ELF-1 (cell line): ENCODE measurements at places on chromosomes 5 and 9.

- peak; percentile 78 for DNase-seq
Measured at GRCh38 chr9:136143215-136144001, 24.7 kb upstream of the TMEM250 start.

DNA sequence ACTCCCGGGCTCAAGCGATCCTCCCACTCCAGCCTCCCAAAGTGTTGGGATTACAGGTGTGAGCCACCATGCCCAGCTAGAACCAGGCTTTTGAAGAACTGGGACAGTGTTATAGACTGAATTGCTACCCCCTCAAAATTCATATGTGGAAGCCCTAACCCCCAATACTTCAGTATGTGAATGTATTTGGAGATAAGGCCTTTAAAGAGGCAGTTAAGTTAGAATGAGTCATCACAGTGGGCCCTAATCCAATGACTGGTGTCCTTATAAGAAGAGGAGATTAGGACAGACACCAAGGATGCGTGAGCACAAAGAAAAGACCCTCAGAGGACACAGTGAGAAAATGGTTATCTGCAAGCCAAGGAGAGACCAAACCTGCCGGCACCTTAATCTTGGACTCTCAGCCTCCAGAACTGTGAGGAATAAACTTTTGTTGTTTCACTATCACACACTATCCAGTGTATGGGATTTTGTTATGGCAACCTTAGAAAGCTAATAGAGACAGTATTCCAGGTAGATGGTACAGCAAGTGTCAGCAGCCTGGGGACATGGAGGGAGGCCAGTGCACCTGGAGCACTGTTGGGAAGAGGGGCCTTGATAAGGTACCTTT, 31.4 kb upstream of the ERGIC1 start:
- DNase-seq, result no peak

- no peak for DNase-seq
Measured at GRCh38 chr9:19985081-19985480, 196.2 kb upstream of the SLC24A2 start.

- DNase-seq, result peak; percentile 67
Measured at GRCh38 chr9:92947268-92948037, at the start of gene FGD3. TSS of gene FGD3 (plus strand) at chr9:92947523. CDS start at chr9:92976257, 28,734 bp downstream.

DNA sequence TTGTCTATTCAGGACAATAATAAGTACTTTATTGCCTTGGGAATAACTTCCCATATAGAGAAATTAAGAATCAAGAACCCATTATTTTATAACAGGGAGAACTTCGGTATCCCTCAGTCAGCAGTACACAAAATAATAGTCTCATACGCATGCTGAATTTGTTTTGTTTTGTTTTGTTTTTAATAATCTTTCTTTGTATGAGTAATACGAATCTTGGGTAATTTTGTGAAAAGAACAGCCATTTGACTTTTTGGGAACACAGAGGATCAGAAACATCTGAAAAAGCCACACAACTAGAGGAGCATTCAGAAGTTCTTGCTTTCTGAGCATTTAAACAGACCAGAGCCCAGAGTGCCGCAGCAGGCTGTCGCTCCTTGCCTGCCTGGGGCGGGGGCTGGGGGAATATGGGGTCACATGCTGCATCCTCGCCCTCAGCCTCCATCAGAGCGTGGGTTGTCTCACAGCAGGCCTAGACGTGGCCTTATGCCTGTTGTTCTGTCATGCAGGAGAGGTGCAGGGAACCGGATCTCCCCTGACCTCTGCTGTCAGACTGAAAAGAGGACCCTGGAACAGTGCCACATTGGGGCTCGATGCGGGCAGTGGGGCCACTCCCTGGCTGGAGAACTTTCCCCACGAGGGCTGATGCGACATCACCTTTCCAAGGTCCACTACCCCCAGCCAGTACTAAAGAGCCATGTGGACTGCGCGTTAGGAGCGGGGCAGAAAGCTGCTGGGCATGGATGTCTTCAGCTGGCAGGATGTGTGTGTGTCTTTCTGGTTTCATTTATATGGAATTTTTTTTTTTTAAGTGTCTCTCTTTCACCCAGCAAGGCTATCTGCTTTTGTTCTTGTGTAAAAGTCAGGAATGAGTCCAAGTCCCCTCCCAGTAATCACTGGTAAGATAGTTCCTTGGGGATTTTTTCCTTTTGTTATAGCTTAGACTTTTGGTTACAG, 133.4 kb upstream of the OTULINL start:
- DNase-seq, result no peak

DNA sequence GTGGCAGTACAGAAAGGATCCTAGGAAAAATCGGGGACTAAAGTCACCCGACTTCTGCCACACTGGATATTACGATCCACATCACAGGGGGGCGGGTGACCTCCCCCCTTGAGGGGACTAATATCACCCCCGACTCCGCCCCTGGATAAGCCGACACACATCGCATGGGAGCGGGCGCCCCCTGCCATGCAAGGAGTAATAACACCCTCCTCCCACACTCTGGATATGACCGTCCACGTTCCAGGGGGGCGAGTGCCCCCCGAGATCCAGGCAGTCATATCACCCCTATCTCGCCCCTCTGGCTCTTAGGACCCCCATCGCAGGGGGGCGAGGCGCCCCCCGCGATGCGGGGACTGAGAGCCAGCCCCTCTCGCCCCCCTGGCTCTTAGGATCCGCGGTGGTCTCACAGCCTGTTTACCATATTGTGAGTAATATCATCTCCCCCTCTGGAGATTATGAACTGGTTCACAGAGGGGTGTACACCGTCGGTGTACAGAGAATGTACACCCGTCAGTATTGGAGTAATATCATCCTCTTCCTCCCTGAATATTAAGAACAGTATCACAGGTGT, 423.0 kb downstream of the DIRAS2 start:
- peak; percentile 34 for DNase-seq

DNA sequence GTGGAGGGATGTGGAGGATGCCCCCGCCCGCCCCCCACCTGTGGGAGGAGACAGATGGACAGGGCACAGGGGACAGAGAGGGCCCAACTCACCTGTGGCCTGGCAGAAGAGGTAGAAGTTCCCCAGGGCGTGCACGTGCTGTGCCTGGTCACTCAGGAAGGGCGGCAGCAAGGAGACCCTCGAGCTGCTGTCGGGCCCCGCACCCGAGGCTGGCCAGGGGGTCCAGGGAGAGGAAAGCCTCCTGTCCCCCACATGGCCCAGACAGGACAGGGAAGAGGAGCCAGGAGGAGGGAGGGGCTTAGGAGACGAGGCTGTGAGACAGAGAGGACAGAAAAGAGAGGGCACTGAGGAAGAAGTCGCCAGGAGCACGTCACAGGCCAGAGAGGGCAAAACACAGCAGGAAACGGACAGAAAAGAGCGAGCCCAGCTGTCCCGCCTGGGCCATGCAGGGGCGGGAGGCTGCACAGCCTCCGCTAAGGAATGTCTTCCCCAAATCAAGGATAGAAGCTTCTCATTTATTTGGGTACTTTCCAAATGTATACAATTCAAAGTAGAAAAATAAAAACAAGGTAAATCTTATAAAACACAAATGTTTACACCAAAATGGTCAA, 58.5 kb downstream of the SECISBP2 start:
- no peak for DNase-seq

- no peak for DNase-seq
Measured at GRCh38 chr9:125189011-125189360, 617 bp downstream of the PPP6C start.

GRCh38 chr5:2563046-2563445, 188.4 kb downstream of the IRX2 start:
- DNase-seq, result no peak

GRCh38 chr5:134784241-134784920, 25.8 kb downstream of the DDX46 start:
- no peak for DNase-seq

GRCh38 chr5:159230657-159231056, 21.3 kb upstream of the RNF145 start:
- peak; percentile 35 for DNase-seq

DNA sequence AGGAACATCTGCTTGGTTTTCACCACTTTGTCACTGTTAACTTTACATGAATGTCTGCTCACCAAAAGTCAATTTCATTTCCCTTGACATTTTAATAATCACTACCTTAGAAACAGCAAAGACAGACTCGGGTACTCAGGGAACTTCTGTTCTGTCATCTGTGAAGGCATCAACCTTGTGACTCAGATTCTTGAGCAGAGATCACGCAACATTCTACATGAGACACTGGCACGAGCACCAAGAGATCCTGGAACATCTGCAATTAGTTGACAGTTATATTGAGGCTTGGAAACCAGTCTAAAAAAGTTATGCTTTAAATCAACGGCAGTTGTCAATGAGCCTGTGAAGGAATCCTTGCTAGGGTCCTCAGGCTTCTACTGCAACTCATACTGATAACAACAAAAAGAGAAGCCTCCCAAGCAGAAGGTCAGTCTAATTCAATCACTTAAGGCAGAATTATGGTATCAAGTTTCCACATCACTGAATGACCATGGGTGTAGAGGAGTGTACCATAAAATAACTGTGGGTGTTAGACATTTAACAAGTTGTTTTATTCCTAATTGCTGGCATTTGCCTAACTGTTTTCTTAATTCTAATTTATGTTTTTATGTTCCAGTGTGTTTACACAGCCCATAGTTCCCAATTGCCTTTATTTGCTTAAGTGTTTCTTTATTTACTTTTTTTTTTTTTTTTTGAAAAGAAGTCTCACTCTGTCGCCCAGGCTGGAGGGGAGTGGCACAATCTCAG, 3.3 kb upstream of the PBX3 start:
- no peak for DNase-seq

DNA sequence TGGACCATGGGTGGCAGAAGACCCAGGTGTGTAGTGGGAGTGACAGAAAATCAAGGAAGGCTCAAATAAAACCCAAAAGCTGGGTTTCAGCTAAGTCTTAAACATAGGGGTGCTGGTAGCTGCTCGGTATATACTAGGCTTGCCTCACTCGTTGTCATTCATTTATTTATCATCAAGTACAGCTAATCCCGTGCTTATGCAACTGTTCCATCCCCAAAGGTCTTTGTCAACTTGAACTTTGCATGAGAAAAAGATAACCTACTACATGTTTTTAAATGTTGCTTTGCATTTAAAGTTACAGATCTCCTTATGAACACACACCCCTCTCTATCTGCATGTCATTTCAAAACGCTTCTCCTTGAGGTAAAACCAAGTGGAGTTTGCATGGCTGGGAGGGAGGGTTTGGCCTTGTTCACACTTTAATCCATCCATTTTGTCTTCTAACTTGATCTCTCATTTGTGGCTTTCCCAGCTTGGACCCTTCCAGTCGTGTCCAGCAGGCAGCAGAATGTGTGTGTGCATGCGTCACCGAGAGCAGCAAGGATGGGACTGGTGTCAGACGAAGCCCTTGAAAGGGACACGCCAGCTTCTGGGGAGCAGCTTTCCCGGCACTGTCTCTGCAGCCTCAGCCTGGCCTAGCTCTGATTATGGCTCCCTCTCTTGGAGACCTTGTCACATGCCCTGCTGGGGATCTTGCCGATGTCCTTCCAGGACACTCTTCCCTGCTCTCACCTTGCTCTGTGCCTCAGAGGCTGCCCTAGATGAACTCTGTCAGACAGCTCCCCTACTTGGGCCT, 133.5 kb downstream of the GADD45G start:
- DNase-seq, result peak; percentile 30

- peak; percentile 45 for DNase-seq
Measured at GRCh38 chr5:99037668-99038067, 108.9 kb upstream of the CHD1 start.

DNA sequence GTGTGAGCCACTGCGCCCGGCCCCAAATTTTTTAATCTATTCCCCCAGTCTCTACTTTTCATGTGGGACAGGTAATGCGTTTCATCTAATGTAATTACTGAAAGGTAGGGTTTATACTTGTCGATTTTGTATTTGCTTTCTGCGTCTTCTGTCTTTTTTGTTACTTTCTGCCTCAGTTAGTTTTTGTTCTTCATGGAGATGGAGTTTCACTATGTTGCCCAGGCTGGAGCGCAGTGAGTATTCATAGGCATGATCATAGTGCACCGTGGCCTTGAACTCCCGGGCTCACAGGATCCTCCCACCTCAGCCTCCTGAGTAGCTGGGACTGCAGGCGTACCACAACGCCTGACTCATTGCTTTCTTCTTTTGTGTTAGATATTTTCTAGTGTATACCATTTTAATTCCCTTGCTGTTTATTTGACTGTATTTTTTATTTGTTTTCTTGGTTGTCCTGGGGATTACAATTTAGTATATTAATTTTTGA, 23.4 kb downstream of the EHMT1 start:
- DNase-seq, result no peak

- no peak for DNase-seq
Measured at GRCh38 chr5:43315263-43315662, 2.1 kb upstream of the HMGCS1 start.

GRCh38 chr9:136389396-136389795, 10.6 kb downstream of the SNAPC4 start:
- DNase-seq, result no peak

- DNase-seq, result no peak
Measured at GRCh38 chr9:136056546-136057235, 38.4 kb downstream of the NACC2 start.

GRCh38 chr5:35227720-35228119, 2.6 kb downstream of the PRLR start:
- no peak for DNase-seq

- DNase-seq, result no peak
Measured at GRCh38 chr5:169634606-169635005, 2.5 kb upstream of the DOCK2 start.

DNA sequence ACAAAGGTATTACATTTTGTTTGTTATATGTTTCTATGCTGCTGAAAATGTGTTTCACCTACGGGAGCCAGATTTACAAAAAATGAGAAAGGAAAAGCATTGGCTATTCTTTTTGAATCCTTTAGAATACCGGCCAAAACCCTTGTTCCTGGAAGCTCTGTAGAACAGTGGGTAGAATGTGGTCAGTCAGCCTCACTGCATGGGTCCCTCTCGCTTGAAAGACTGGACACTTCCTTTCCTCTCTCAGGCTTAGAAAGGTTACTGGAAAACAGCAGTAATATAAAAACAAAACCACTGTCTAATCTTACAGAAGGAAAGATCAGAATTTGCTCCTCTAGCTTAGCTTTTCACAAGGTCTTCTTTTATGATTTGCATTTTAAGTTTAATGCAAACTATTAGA, 45.1 kb downstream of the OSTF1 start:
- no peak for DNase-seq

GRCh38 chr5:170372971-170373370, 16.2 kb downstream of the KCNMB1 start:
- DNase-seq, result no peak

- peak; percentile 27 for DNase-seq
Measured at GRCh38 chr9:6759185-6759977, 1.6 kb downstream of the KDM4C start.

DNA sequence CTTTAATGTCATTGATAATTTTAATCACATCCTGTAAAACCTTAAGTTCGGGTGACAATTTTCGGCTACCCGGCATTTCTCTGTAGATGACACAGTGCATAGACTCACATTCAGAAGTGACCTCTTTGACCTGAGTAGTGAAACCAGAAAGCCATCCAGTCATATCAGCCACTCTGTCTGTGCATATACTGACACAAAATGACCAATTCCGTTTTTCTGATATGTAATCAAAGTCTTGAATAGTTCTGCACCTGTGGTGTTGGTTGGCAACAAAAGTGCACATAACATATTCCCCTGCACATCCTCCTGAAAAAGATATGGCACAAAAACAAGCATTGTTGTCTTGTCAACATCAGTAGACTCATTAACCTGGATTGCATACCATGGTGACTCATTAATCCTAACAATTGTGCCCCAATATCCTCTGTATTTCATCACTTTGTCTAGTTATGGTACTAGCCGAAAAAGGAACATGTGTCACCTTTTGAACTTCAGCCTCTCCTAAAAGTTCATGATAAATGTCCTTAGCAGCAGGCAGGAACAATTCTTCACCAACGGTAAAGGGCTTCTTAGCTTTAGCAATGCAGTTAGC, 4.6 kb upstream of the HNRNPA0 start:
- DNase-seq, result no peak

GRCh38 chr5:145557345-145557744, 277.8 kb downstream of the PRELID2 start:
- DNase-seq, result no peak
